ENCODE measurements at places on chromosomes 12 and 14. TPM values are rescaled to one million over a fixed set of nuclear protein-coding genes. Genes with fewer than 3 reads are reported as not detected.

The KRT81 gene
- total RNA-seq, result not detected

The POLE gene
- total RNA-seq, result 27.3 TPM

The YEATS4 gene
- total RNA-seq, result 17.6 TPM

The WNT5B gene
- total RNA-seq, result 0.51 TPM

The BATF gene
- 5.7 TPM for total RNA-seq

The GUCY2C gene
- not detected for total RNA-seq

The MYH6 gene
- total RNA-seq, result not detected

The CHGA gene
- total RNA-seq, result not detected

The GLS2 gene
- 0.13 TPM for total RNA-seq

The TBX5 gene
- not detected for total RNA-seq

The GPR137C gene
- 0.77 TPM for total RNA-seq

The CCDC196 gene
- not detected for total RNA-seq

DNA sequence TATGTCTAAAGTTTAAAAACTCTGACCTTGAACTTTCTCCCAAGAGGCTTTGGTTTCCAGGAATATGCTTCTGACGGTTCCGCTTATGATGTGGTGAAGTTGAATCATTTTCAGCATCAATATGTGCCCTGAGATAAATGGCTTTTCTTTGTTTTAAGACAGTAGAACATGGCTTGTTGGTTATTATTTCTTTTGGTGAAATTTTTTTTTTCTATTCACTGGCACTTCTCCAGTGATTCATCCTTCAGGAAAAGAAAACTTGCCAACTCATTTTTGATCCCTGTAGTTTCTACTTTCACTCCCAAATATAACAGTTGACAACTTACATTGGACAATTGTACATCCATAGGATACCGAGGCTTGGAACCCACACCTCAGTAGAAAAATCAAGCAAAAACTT lies 1301.2 kb upstream of the FLRT2 start:
- no peak for DNase-seq

DNA sequence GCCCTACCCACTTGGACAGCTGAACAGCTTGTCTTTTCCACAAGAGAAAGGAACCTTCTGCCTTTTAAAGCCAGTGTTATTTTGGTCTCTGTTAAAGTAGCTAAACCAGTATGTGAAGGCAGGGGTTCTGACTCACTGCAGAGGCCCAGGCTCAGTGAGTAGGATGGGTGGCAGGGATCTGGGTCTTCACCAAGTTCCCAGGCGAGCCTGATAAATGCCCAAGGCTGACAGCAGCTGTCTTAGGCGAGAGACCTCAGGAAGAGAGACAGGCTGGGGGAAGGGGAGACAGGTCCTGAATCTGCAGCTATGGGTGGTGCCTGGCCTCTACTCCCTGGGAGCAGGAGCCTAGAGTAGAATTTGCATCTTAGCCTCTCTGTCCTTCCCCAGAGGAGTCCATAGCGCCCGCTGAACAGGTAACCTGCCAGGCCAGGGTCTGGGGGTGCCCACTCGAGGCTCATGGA lies 18.1 kb upstream of the KIF26A start:
- DNase-seq, result no peak

- DNase-seq, result no peak
These were observed 252.4 kb upstream of the CPNE8 start for GRCh38 chr12:39157696-39158342.

DNA sequence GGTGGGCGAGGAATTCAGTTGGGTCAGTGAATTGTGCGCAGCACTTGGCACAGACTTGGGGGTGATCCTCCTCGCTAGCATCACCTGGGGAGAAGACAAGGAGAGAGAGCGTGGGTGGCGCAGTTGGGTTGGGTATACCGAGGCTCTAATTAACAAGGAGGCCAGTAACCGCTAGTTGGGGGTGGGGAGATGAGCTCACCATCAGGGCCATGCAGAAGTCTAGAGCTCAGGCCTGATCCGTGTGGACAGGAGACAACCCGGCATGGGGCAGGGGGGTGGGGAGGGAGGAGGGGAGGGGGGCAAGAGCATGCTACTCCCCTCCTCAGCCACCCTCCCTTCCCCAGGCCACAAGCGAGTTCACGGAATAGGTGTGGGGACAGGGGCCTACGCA lies 580 bp downstream of the SALL2 start:
- DNase-seq, result no peak

DNA sequence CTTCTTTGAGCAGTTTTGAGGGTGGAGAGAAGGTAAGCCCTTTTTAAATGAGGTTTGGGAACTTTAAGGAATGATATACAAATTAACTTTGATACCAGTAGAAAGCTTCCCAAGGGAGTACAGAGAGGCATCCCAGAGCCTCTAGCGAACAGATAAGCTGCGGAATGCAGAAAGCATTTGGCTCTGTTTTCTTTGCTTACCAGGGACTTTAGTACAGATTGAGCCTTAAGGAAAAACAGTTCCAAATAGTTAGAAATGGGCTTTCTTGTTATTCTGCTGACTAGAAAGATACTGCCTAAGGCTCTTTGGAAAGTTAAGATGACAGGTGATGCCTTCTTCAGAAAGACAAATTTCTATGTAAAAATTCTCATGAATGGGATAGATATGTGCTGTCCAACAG lies 261.7 kb upstream of the FOXN3 start:
- no peak for DNase-seq

GRCh38 chr12:34404377-34405285 lies 382.3 kb downstream of the ALG10 start:
- no peak for DNase-seq

DNA sequence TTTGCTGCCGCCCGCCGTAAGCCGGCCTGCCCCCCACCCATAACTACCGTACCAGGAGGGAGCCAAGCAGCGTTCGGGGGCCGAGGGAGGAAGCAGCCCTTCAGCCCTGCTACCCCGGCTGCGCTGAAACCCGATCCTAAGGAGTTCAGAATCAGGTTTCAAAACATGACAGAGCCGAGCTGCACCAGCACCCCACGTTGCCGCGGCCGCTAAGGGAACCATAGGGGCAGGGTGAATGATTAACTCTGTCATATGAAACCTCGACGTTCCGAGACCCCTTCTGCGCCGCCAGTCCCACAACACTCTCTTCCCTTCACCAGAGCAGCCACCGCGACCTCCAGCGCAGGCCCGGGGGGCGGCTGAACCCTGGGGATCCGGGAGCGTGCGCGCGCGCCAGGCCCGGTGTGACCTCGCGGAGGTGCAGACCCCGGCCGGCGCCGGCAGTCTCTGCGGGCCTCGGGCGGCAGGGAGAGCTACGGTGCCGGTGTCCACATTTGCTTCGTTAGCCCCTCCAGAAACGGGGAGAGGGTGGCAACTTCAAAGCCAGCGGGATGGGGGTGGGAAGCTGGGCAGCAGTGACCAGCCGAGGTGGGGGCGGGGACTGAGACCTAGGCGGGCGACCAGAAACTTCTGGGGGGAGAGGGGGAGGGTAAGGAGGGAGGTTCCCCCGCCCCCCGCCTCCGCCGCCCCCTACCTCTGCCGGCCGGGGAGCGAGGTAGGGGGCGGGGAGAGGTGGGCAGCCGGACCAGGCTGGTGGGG lies 1.6 kb downstream of the SIX4 start:
- DNase-seq, result peak; percentile 53

DNA sequence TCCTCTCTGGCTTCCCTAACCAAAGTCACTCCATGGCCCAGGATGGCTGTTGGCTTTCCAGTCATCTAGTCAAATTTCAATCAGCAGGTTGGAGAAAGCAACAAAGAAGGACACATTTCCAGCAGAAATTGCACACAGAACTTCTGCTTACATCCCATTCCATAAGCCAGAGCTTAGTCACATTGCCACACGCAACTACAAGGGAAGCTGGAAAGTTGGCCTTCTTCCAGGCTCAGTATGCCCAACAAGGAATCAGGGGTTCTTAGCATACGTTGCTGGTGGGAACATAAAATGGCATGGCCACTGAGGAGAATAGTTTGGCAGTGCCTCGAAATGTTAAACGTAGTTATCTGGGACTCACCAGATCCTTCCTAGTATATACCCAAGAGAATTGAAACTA lies 9.3 kb upstream of the APPL2 start:
- DNase-seq, result peak; percentile 47

DNA sequence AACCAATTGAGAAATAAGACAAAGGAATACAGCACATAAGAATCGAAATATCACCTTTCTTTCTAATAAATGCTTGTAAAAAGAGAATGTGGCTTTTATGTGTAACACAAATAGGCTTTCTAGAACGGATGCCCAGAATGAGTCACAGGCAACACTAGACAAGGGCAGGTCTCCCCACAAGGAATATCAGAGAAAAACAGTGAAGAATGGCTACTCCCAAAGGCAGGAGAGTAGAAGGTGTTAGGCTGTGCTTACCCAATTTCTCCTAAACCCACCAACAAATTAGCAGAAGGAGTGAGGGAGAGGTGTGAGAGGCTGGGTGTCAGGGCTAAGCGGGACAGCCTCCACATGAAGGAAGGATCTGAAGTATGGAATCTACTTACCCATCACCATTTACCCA lies 55.2 kb downstream of the GALNT4 start:
- DNase-seq, result no peak

DNA sequence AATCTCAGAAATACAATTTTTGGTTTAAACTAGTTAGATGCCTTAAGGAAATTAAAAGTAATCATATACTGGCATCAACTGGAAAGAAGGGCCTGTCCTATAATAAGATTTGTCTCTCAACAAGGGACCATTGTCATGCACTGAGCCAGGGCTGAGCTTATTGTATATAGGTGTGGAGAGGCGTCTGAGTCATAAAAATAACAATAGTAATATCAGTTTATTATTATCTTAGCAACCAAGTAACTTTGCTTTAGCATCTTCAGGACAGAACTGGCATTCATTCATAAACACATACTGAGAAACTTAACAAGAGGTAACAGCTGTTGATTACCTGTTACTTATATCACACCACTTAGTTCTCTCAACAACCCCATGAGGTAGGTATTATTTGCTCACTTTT lies 7.1 kb downstream of the KRT75 start:
- no peak for DNase-seq

- no peak for DNase-seq
These were observed 1.8 kb downstream of the DTX3 start for GRCh38 chr12:57606399-57606798.

DNA sequence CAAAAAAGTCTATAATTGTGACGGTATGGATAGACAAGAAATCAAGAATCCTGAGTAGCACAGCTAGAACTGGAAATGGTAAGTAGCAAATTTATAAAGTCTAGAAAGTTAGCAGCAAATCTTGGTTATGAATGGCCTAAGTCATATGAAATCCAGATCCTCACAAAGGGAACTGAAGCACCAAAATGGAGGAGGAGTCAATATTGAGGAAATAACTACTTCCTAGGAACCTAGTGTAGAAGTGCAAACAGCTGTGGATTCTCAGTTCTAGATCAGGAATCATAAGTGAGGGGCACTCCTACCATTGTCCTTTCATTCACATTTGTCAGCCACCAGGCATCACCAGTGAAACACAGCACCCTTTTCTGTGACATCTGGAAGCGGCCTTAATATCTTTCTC lies 202.2 kb upstream of the DCN start:
- DNase-seq, result no peak

- DNase-seq, result no peak
These were observed 53.4 kb downstream of the ELK3 start for GRCh38 chr12:96247563-96247962.

GRCh38 chr12:58727521-58727920 lies 192.8 kb downstream of the LRIG3 start:
- no peak for DNase-seq

- no peak for DNase-seq
These were observed 90.8 kb downstream of the EML1 start for GRCh38 chr14:99883866-99884650.

DNA sequence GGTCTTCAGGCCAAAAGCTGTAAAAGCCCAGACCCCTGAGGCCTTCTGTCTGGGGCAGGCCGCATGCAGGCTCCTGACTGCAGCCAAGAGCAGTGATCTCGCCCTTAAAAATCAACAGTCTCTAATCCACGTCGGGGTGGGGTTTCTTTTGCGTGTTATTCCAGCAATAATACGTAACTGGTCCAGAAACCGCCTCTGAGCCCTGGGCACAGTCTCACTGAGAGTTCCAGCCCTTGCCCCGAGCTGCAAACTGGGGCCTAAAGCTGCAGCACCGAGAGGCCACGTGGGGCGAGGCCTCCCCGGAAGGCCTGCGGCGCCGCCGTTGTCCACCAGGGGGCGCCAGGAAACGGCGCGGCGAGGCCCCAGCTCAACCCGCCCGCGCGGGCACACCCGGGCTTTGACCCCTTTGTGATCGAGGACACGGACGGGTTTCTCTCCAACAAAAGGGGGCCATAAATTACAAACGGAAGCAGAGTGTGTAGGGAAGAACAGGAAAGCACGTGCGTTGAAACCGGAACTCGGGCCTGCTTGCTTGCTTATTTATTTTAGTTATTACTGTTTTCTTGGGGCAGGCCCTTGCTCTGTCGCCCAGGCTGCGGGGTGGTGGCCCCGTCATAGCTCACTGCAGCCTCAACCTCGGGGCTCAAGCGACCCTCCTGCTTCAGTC lies 87.2 kb downstream of the NINJ2 start:
- peak; percentile 76 for DNase-seq

- no peak for DNase-seq
These were observed 14.0 kb upstream of the TRPV4 start for GRCh38 chr12:109847142-109847735.

- DNase-seq, result no peak
These were observed 88.4 kb downstream of the FLRT2 start for GRCh38 chr14:85618390-85618789.

GRCh38 chr12:98807187-98807586 lies 162.1 kb downstream of the APAF1 start:
- DNase-seq, result no peak

- DNase-seq, result no peak
These were observed 91.7 kb upstream of the MYL2 start for GRCh38 chr12:111011999-111012600.

- DNase-seq, result no peak
These were observed 61.3 kb downstream of the C12orf50 start for GRCh38 chr12:87967871-87968270.

DNA sequence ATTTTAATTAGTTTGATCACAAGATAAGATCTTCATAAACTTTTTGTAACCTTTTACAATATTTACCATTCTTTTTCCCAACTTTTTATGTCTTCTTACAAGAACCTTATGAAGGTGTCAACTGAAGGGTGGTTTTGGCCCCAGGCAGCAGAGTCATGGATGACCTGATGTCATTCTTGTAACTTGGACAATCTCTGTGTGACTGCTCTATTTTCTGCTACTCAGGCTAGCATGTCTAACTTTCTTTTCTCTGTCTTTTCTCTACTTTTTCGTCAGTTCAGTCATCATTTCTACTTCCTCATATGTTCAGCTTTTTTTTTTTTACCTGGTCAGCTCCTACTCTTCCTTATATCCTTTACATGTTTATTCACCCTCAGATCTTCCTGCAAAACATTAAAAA lies 150.7 kb upstream of the PTPRQ start:
- DNase-seq, result no peak

DNA sequence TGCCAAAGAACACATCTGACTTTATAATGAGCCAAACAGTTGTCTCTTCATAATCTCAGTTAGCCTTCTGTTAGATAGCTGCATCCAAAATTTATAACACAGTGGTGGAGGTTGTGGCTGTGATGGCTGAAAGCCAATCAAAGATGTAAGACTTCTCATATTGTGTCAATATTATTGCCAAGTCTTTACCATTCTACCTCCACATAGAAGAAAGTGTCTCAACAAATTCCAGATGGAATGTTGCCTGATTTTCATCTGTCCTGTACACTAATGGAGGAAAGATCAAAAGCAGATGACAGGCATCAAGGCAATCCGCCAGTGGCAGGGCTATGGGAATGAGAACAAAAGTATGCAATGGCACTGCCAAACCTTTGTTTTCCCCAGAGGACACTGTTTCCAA lies 813.1 kb upstream of the NOVA1 start:
- DNase-seq, result no peak

GRCh38 chr12:50621399-50622300 lies 116.9 kb downstream of the DIP2B start:
- no peak for DNase-seq

- no peak for DNase-seq
These were observed 9.0 kb downstream of the DYNC1H1 start for GRCh38 chr14:101973356-101973755.
